Neural progenitor cell (in vitro differentiated cells): ENCODE measurements at places on chromosomes 12 and 14.

DNA sequence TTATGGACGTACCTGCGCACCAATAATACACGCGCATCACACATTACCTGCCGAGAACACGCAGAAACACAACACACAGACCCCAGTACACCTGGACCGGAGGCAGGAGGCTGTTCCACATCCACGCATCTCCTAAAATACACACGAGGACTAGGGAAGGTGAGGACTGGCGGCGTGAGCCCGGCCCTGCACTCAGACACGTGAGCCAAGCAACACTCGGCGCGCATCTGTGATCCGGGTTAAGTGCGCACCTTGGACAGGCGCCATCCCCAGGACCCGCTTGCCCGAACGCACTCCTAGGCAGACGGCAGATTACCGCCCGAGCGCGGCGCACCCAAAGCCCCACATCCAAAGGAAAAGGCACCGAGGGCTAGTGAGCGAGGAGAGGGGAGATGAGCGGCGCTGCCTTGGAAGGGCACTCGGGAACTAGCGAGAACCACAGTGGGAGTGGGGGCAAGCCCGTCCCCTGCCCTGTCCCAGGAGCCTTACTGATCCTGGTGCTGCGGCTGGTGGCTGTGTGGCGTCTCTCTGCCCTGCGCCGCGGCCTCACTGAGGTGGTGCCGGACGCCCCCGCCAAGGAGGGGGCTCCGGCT is 417 bp downstream of the GLS2 start:
- peak; percentile 66 for DNase-seq

- no peak for DNase-seq
Measured at GRCh38 chr12:55074806-55075205, 51.4 kb upstream of the OR9K2 start.

GRCh38 chr12:104604995-104605675 is 148.4 kb downstream of the CHST11 start:
- DNase-seq = no peak

DNA sequence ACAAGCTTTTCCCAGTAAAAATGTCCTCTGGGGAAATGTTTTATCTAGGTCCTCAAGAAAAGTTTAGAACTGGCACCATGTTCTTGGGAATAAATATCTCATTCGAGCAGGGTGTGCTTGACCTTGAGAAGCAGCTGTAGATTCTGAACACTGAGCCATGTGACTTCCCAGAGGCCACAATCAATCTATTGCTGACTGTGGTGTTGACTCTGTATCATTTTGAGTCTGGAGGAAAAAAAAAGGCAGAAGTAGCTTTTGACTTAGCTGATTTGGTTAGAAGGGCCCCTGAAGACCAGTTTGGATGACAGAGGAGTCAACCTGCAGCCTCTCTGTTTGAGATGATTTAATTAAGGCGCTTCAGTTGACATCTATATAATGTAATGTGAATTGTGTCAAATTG is 592.4 kb upstream of the SEL1L start:
- no peak for DNase-seq

- no peak for DNase-seq
Measured at GRCh38 chr12:87112571-87113345, 856.6 kb upstream of the MGAT4C start.

DNA sequence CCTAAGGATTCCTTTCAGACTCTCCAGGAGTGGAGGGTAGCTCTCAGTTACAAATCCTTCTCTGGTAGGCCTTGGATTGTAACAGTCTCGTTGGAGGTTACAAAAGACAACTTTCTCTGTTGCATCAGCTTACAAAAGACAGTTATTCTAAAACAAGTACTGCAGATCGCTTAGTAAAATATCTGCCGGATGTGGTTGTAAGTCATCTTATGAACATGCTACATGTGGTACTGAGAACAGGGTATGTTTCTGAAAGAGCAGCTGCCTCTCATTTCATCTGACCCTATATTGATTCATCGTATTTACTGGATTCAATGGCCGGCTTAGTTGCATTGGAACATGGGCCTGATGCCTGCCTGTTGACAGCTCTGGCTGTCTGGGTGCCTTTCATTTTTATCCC is 157.4 kb downstream of the PTCSC3 start:
- DNase-seq = no peak

DNA sequence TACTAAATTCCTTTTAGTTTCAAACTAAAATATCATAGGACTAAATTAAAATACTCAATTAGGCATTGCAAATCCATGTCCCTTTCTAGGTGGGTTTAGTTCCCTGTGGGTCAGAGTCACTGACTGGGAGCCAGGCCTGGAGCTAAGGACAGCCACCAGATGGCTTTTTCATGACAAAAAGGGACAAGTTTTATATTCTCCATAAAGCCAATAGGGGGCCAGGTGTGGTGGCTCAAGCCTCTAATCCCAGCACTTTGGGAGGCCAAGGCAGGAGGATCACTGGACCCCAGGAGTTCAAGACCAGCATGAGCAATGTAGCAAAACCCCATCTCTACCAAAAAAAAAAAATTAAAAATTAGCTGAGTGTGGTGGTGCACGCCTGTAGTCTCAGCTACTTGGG is 35.4 kb upstream of the EIF5 start:
- no peak for DNase-seq

DNA sequence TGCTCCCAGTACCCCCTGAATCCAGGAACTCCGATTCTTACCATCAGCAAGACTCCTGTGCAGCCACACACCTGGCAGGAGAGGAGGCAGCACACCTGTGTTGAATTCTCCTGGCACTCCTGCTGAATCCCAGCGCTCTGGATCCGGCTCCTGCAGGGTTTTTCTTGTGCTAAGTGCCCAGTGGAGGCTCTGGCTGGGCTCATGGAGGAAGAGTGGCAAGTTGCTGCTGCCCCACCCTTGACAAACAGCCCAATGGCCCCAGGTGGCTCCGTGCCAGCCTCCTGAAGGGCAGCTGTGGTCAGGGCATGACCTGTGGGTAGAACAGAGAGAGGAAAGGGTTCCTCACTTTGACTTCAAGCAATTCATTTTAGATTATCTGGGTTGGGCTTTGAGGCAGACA is 20.0 kb downstream of the CRACR2A start:
- no peak for DNase-seq

GRCh38 chr12:99984271-99985128 is at the start of gene ANKS1B:
Gene ANKS1B, minus strand, starts transcription at chr12:99984936. Its CDS starts 699 bp downstream, at chr12:99984237.
- peak; percentile 86 for DNase-seq

GRCh38 chr12:109085590-109085989 is 7.7 kb downstream of the ALKBH2 start:
- DNase-seq = no peak

GRCh38 chr14:95361373-95362137 is 41.8 kb upstream of the CLMN start:
- DNase-seq = peak; percentile 60

DNA sequence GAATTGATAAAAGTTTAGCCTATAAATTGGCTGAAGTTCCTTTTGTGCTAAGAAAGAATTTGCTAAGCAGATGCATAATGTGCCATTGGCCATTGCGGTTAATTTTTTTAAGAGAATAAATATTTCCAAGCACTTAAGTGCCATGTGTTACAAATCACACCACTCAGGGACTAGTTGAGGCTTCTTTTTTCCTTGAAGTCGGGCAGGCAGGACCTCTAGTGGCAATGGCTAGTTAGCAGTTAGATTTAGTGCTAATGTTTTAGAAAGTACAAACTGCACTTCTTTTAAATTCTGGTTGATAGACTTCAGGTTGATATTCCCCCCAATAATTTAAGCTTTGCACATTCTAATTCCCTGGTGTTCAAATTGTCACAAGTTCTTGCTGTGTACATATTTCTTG is 294.3 kb downstream of the APAF1 start:
- peak; percentile 49 for DNase-seq

DNA sequence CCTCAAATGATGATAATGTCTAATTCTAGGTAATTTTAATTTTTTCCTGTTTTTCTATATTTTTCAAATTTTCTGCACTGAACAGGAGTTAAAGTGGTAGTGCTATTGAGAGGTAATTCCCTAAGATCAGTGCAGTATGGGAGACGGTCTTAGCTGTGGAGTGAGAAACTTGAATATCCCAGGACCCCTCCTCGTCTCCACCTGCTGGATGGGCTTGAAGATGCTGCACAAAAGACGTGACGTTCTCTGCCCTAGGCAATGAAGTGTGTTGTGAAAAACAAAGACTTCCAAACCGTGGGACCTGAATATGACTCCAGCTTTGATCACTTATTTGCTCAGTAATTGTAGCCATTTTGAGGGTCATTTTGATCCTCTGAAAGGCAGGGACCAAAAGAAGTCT is 298.1 kb downstream of the VRK1 start:
- DNase-seq = no peak

DNA sequence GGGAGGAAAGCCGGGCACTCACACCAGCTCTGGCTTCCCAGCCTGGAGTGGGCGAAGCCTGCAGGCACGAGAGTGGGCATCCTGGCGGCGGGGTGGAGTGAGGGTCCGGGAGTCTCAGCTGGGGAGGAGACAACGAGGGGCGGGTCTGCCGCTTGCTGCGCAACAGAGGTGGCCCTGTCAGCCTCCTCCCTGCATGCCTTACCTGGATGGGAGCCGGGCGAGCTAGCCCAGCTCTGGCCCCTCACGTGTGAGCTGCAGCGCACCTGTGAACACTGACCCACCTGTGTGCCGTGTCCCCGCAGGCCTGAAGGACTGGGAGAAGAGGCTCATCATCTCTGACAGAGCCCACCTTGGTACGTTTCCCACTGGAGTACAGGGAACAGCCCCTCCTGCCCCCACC is 13.9 kb upstream of the SIVA1 start:
- DNase-seq = no peak
